AG08396 (cell line): ENCODE measurements at places on chromosomes 7 and 10.

- no peak for DNase-seq
Measured at GRCh38 chr7:40753455-40753854, 618.6 kb downstream of the SUGCT start.

DNA sequence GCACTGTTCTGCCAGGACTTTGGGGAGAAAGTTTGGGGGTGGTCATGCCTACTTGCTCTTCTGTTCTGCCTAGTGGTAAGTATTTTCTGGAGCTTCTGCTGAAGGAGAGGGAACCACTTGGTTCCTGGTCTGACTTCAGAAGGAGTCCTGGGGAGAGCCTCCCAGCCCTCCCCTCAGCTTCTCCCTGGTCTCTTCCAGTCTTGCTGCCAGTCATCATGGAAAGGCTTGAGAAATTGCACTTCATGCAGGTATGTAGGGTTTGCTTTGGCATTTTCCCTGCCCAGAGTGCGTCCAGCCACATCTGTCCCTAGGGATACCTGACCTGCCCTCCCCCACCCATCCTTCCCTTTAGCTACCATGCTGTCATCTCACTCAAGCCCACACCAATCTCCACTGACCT, 11.1 kb upstream of the WBP1L start:
- no peak for DNase-seq

DNA sequence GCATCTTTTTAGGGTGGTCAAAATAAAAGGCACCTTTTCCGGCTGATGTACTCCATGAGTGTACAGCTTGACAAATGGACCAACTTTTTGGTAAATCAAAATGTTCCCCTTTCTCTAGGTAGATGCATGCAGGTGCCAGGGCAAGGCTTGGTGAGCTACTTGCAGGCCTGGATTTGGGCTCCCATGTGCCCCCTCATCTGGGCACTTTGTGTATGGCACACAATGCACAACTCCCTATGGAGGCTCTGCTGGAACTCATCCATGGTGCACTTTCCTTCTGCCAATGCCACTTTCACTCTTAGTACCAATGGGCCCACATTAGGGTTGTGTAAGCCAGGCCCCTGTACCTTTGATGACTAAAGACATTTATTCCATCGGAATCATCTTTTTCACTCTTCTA, 300.8 kb downstream of the SDHAF3 start:
- no peak for DNase-seq

- no peak for DNase-seq
Measured at GRCh38 chr10:104323760-104324201, 14.5 kb downstream of the ITPRIP start.

DNA sequence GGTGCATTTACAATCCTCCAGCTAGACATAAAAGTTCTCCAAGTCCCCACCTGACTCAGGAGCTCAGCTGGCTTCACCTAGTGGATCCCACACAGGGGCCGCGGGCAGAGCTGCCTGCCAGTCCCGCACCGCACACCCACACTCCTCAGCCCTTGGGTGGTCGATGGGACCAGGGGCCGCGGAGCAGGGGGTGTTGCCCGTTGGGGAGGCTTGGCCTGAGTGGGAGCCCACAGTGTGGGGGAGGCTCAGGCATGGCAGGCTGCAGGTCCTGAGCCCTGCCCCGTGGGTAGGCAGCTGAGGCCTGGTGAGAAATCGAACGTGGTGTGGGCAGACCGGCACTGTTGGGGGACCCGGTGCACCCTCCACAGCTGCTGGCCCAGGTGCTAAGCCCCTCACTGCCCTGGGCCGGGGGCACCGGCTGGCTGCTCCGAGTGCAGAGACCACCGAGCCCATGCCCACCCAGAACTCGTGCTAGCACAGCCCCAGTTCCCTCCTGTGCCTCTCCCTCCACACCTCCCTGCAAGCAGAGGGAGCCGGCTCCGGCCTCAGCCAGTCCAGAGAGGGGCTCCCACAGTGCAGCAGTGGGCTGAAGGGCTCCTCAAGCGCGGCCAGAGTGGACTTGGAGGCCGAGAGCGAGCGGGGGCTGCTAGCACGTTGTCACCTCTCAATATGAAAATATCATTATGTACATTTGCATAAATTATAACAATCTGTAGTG, 16.6 kb downstream of the POLR1F start:
- no peak for DNase-seq

- no peak for DNase-seq
Measured at GRCh38 chr7:116101704-116102103, 71.1 kb upstream of the TFEC start.

- no peak for DNase-seq
Measured at GRCh38 chr7:76338298-76339084, 20.3 kb downstream of the YWHAG start.
